HuH-7 (cell line): ENCODE measurements at places on chromosomes 12 and 14.
A peak's percentile ranks its signal among the peaks of the same experiment; 100 is the strongest.

GRCh38 chr12:16346958-16347357, 487 bp upstream of the MGST1 start:
- DNase-seq: no peak

DNA sequence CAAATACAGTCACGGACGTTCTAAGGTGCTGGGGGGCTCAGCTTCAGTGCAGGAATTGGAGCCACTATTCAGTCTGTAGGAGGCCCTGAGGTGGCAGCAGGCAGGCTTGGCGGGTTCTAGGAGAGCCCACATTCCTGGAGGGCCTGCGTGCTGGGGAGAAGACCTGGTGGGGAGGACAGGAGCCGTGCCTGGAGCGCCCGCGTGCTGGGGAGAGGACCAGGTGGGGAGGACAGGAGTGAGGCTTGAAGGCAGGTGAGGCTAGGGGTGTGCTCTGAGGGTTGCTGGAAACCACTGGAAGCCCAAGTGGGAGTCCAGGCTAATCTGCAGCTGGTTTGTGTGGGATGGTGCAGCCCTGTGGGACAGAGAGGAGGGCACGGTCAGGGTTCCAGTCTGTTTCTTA, 23.1 kb downstream of the RHOF start:
- no peak for DNase-seq

GRCh38 chr12:28082096-28082495, 108.2 kb upstream of the CCDC91 start:
- no peak for DNase-seq

DNA sequence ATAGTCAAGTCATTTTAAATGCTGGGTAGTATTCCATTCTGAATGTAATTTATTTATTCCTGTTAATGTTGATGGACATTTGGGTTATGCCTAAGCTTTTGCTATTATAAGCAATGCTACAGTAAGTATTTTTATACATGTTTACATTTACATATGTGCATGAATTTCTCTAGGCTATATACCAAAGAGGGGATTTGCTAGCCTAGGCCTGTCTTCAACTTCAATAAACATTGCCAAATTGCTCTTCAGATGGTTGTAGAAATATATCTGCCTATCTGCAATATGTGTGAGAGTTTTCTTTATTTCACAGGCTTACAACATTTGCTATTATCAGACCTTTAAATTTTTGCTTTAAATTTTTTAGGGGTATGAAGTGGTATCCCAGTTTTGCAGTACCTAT, 87.0 kb downstream of the MIPOL1 start:
- DNase-seq: no peak

- no peak for DNase-seq
Observed at GRCh38 chr12:43338848-43339526, 213.0 kb downstream of the ADAMTS20 start.

DNA sequence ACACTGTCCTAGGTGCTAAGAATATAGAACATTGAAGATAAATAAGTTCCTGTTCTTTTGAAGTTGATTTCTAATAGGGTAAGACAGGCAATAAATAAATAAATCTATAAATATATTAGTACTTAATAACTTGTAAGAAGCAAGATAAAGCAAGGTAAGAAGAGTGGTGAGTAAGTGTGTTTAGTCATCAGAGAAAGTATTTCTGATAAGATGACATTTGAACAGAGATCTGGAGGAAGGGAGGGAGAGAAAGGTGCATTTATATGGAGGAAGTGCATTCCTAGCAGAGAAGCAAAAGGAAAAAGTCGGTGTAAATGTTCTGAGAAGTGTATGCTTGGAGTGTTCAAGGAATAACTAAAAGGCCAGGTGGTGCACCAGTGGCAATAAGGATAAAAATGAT, 184.4 kb upstream of the GRIP1 start:
- DNase-seq: no peak

- no peak for DNase-seq
Observed at GRCh38 chr14:99728231-99728920, 44.3 kb downstream of the CYP46A1 start.

- no peak for DNase-seq
Observed at GRCh38 chr12:47868552-47869031, 36.2 kb downstream of the VDR start.

DNA sequence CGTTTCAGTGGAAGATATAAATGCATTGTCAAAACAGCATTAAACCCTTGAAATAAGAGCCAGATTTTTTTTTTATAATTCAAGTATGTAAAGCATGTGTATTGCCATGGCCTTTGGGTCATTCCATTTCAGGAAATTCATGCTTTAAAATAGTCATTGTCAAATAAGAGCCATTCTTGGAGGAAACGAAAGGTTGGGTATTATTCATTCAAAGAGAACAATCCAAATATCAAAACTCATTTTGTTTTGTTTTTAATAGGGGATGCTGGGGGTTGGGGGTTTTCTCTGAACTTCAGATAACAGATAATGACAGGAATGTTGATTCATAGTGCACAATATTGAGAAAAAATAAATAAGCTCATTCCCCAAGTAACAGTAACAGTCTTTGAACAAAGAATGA, 174.4 kb upstream of the NUDT4 start:
- no peak for DNase-seq

GRCh38 chr14:102320033-102320660, 601 bp downstream of the ZNF839 start:
- peak; percentile 30 for DNase-seq

GRCh38 chr12:12917517-12917916, 26.2 kb downstream of the GPRC5A start:
- DNase-seq: no peak

DNA sequence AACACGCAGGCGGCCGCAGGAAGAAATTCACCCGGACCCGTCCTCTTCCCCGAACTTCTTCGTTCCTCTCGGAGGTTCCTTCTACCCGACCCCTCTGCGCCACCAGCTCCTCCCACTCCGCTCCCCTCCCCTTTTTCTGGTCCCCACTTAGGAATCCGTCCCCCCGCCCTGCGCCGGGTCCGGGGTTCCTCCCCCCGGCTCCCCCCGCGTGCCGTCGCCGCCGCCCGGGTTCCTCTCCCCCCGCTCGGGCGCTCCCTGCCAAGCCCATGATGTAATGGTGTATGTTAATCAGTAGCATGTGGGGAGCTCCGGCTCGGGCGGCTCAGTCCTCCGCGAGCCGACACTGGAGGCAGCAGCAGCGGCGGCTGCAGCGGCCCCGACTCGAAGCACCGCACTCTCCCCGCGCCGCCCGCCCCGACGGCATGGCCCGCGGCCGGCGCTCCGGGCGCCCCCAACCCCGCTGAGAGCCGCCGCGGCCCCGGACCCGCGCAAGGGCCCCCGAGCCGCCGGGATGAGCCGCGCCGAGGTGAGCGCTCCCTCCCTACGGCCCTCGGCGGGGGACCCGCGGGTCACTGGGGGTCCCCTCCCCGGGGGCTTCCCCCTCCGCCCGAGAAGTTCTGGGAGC, 1.0 kb upstream of the SAMD4A start:
- DNase-seq: peak; percentile 89

DNA sequence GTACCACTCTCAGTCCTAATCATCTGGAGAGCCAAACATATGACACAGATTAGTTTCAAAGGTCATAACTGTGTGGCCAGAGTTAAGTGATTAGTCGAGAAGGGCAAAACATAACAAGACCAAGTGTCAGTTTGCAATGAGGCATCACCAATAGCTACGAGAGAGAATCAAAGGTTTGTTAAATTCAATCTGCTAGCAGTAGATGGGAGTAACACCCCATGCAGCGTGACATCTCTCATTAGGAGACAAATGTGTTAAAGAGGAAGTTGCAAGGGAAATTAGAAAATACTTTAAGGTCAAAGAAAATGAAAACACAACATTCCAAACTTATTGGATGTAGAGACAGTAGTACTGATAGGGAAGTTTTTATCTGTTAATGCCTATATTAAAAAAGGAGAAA, 135.7 kb upstream of the SYT10 start:
- DNase-seq: no peak

DNA sequence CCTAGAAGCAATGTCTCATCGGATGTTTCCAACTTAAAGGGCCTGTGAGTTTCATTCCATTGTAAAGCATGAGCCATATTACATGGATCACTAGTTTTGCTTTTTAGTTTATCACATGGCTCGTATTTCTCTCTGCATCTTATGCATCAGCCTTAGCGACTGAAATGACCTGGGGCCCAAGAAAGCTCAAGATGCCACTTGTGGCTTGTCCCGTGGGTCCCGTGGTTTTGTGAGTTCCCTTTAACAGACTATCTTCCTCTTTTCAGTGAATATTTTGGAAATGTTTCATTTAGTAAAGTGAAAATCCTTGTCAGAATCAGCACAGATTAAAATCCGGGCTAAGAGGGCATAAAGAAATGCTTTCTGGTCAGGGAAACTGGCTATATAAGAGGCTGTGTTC, 86.2 kb upstream of the PPM1H start:
- DNase-seq: no peak

- no peak for DNase-seq
Observed at GRCh38 chr12:105358789-105359188, 28.3 kb downstream of the C12orf75 start.

- no peak for DNase-seq
Observed at GRCh38 chr12:43585676-43586075, 33.7 kb upstream of the ADAMTS20 start.

GRCh38 chr14:61256826-61257468, 24.2 kb downstream of the TMEM30B start:
- no peak for DNase-seq

GRCh38 chr12:47551426-47551851, 154.4 kb downstream of the RPAP3 start:
- no peak for DNase-seq

DNA sequence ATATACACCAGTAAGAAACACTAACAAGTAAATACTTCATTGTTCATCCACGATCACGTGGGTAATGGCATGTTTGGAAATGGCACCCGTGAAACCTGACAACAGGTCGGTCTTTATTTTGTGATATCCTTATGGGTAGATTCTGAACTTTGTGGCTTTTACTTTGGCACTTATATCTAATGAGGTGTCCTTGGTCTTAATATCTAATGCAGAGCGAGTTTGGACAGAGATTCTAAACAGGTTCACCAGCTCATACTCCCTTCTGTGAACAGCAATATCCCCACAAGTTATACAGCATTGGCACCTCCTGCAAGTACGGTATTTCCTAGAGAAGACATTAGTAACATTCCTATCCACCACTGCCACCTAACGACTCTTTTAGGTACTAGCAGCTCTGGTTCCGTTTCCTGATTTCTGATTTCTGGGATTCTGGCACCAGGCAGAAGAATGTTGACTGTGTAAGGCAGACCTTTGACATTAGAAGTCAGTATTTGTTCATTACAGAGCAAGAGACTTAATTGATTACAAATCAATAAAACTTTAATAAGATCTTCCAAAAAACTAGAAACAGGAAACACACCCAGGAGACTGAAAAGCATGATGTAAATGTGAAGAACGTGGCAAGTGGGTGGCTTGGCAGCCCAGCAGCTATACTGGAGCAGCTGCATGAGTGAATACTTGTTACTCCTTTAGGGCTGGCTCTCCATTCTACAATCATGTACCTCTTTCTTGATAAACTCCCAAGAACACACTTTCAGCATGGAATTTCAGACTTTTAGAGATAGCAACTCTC, 2.5 kb downstream of the ANG start:
- peak; percentile 68 for DNase-seq

DNA sequence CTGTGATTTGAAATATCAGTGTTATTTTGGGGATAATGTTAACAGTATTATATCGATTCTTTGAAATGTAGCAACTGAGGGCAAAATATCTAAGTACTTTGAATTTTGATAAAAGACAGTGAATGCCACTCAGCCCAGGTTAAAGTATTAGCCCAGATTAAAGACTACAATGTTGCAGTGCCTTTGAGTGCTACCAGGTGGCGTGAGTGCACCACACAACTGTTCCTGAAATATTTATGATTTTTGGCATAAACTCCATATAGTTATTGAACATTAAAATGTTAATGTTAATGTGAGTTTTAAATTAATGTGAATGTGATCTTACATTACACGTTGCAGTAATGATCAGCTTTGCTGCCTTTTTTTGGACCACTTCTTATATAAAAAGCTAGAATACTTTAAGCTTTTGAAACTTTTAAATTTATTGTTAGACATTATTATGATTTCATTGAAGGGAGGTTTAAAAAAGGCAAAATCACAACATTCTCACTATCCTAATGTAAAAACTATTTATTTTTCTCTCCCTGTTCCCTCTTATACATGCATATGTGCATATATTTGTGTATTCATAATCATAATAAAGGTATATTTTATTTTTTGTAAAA, 22.5 kb downstream of the MRPS35 start:
- peak; percentile 32 for DNase-seq

- DNase-seq: no peak
Observed at GRCh38 chr14:24259282-24260025, 3.5 kb downstream of the TGM1 start.

DNA sequence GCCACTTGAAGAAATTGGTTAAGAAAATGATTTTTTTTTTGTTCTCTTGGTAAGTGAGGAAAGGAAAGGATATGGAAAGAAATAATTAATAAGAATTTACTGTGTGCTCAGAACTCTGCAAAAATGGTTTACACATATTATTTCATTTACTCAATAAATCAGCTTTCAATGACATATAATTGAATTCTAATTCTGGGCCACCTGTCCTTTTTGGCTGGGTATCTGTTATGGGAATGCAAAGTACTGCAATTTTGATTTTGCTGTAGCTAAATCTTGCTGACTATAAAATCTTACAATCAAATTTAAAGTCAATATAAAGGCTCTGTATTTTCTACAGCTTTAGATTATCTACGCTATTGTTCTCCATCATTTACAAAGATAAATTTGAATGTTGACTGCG, 147.1 kb downstream of the GRIP1 start:
- DNase-seq: no peak

DNA sequence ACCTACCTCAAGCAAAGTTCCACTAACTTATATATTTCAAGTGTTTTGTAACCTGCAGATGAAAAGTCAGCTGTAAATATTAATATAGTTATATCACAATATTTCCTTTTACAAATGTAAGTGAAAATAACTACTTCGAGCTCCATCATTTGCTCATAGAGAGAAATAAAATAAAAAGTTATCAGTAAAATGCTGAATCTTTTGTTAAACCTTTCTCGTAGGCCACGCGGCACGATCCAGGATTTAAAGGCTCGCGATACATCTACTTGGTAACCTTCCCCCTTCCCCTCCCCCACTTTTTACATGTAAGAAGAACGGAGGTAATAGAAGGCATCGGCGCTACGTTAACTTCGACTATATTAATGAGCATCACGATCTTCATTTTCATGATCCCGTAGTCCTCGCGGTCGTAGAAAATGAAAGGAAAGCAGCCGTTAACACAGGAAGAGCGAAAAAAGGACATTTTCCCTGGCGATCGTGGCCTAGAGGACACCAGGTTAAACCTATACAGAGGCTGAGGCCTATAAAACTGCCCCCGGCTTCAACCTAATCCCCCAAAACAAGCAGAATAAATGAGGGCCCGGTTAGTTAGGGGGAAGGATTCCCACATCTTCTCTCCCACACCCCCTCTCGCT, 508 bp downstream of the HNRNPC start:
- no peak for DNase-seq
